ENCODE measurements at places on chromosomes 12 and 14. TPM values are rescaled to one million over a fixed set of nuclear protein-coding genes. Genes with fewer than 3 reads are reported as not detected.

The KCNJ8 gene
- polyA plus RNA-seq: 26.5 TPM

The KLRC1 gene
- 0.82 TPM for polyA plus RNA-seq

The CLEC4D gene
- 0.19 TPM for polyA plus RNA-seq

The B4GALNT3 gene
- 1.3 TPM for polyA plus RNA-seq

The CRIP1 gene
- 92.4 TPM for polyA plus RNA-seq

The AVPR1A gene
- 7.8 TPM for polyA plus RNA-seq

The PLA2G1B gene
- polyA plus RNA-seq: 0.60 TPM

The OAS2 gene
- 7.3 TPM for polyA plus RNA-seq

The ATL1 gene
- 15.0 TPM for polyA plus RNA-seq

The B3GNT4 gene
- polyA plus RNA-seq: 0.57 TPM

The KLHL33 gene
- polyA plus RNA-seq: 0.42 TPM

The LTB4R2 gene
- polyA plus RNA-seq: 2.8 TPM

The MDP1 gene
- polyA plus RNA-seq: 29.1 TPM

The RPL10L gene
- not detected for polyA plus RNA-seq

The CD69 gene
- 7.4 TPM for polyA plus RNA-seq

The NR4A1 gene
- polyA plus RNA-seq: 307 TPM

The MYL2 gene
- not detected for polyA plus RNA-seq

The GYS2 gene
- polyA plus RNA-seq: 0.04 TPM

The MAPK1IP1L gene
- 56.1 TPM for polyA plus RNA-seq

The NINJ2 gene
- 6.9 TPM for polyA plus RNA-seq

The EPYC gene
- not detected for polyA plus RNA-seq

The BRAP gene
- polyA plus RNA-seq: 10.6 TPM

The MEG3 gene
- 53.0 TPM for polyA plus RNA-seq

The SIX6 gene
- not detected for polyA plus RNA-seq

The SLC38A4 gene
- polyA plus RNA-seq: 2.1 TPM

The BICDL1 gene
- 1.1 TPM for polyA plus RNA-seq

The REP15 gene
- polyA plus RNA-seq: 0.84 TPM

The RASSF9 gene
- polyA plus RNA-seq: 0.92 TPM

The KRT3 gene
- polyA plus RNA-seq: not detected

The LMNTD1 gene
- polyA plus RNA-seq: 0.11 TPM

The TPH2 gene
- not detected for polyA plus RNA-seq

The GALNT16 gene
- polyA plus RNA-seq: 3.7 TPM

The PELI2 gene
- polyA plus RNA-seq: 10.6 TPM

The NR2C1 gene
- polyA plus RNA-seq: 16.5 TPM

The FAIM2 gene
- 9.1 TPM for polyA plus RNA-seq

The TRPV4 gene
- polyA plus RNA-seq: 1.2 TPM

The MANSC4 gene
- not detected for polyA plus RNA-seq

The KRT6A gene
- polyA plus RNA-seq: 0.11 TPM

The LALBA gene
- not detected for polyA plus RNA-seq

The RGS6 gene
- polyA plus RNA-seq: 0.65 TPM

Data from urinary bladder (tissue), 4 donors.